Central memory CD4-positive, alpha-beta T cell (primary cell): ENCODE measurements at places on chromosomes 4 and X.

GRCh38 chr4:110639207-110640090, 16.6 kb upstream of the PITX2 start:
- DNase-seq, result no peak

DNA sequence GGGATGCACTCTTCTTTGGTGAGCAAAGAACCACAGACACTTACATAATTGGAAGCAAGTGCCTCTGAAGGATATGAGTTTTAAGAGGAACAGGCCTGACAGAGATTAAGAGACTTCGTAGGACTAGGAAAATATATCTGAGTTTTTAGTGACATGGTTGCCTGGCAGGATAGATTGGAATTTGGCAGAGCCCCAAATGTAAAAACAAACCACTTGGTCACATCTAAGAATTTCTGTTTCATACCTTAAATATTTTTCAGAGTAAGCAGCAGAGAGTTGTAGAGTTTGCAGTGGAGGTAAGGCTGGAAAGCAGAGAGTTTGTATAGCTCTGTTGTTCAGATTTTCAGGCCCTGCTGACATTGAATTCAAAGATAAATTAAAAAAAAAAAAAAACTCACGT, 150.1 kb upstream of the MAGEB2 start:
- no peak for DNase-seq

- DNase-seq, result no peak
These were observed 28.0 kb downstream of the PRPS2 start for GRCh38 chrX:12819222-12819621.

DNA sequence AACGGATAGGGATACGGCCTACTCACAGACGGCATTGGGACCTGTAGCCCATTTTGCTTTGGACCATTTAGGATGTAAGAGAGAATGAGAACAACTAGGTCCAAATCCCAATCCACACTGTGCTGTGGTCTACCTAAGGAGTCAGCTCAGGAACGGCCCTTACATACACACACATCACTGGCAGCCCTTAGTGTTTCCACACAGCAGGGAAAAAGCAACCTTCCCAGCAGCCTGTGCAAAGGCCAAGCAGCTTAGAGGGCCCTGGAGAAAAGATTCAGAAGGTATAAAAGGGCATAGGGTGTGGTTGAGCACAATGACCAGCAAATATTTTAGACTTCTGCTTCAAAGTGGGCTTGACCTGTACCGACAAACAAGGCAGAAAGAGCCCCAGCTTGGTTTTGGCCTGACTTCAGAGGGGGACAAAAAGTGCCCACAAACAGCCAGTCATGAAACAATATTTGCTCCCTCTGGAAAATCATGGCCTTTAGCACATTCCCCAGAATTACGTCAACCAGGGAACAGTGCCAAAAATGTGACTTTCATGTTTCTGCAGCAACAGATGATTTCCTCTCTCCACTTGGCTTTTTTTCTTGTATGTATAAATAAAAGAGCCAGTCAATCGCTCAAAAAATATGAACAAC, 359.5 kb upstream of the FGF16 start:
- no peak for DNase-seq

DNA sequence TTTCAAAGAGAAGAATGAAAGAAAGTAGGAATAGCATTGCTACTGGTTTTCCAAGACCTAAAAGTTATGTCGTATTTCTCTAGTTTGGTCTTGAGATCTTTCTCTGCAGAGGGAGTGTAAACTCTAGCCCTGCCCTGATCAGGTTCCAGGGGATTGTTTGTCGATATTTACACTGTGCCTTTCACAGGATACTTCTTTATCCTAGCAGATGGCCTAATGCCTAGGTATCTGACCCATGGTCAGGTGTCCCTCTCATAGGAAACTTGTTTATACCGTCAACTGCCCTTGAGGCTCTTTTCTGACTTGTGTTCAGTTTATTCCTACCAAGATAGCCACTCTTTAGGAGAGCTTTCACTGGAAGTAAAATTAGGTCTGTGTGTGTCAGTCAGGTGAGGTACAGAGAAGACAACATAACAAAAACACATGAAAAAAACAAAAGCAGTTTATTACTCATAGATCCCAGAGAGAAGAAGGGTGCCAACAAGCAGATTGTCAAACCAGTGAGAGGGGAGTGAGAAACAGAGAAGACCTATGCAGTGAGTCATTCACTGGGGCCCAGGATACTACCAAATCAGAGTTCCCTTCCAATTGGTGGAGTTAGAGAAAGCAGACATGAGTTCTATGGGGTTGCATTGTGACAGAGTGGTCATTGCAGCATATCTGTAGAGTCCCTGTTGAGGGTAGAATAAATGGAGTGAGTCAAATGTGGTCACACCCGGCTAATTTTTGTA, 40.6 kb upstream of the THOC2 start:
- no peak for DNase-seq
